ENCODE measurements at places on chromosomes 4 and X.

- DNase-seq: no peak
These were observed 57.4 kb upstream of the ARSJ start for GRCh38 chr4:114036864-114037263.

- no peak for DNase-seq
These were observed 110.6 kb upstream of the PNPLA4 start for GRCh38 chrX:8037593-8038348.

DNA sequence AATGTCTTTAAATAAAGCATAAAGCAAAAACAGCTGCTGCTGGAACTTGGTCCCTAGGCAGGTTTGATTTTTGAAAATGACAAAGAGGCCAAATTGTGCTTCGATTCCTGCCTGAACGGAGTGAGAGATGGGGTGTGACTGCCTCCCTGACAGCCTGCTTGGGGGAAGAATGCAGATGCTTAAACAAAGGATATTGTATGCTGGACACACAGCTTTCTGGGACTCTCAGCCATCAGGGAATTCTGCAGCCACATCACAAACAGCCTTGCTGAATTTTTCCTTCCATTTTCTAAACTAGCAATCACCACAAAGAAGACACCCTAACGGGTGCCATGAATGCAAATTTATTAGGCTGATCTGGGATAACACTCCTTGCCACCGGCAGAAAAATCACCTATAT lies 83.9 kb upstream of the CPEB2 start:
- DNase-seq: no peak

DNA sequence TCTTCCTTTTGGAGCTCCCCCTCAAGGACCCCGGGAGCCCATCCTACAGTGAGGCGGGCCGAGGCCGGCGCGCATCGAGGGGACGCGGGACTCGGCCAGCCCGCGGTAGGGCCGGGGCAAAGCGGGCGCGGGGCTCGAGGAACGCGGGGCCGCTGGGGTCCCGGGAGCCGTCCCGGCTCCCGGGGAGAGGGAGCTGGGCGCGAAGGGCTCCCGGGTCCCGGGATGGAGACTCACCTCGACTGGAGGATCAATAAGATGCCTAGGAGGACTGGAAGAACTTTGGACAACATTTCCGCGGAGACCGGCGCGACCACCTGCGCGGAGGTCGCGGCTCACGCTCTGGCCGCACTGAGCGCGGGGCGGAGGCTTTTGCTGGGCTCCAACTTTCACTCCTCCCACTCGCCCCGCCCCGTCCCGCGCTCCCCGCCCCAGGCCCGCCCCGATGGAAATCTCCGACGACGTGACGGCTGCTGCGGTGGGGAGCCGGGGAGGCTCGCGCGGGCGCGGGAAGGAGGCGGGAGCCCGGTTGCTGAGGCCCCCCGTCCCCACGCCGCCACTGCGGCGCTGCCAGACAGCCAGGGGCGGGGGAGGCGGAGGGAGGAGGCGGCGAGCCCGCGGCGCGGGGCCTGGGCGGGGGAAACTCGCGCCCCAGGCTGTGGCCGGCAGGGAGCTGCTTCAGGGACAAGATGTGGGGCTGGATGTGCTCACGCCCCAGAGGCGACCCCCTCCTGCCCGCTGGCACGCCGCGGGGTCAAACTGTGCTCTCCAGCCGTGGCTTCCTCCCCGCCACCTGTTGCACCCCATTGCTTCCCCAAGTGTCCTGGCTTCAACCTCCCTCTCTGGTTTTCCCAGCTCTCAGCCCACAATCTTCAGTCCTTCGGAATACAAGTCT lies at the start of gene GABRE:
Gene GABRE (minus strand): TSS at position 341 of the 892 bp plus-strand sequence. CDS start 51 bp downstream, at position 290.
- no peak for DNase-seq

GRCh38 chr4:102764901-102765300 lies 4.1 kb upstream of the MANBA start:
- DNase-seq: no peak

- no peak for DNase-seq
These were observed 2110.0 kb downstream of the PCDH7 start for GRCh38 chr4:32830160-32830559.

DNA sequence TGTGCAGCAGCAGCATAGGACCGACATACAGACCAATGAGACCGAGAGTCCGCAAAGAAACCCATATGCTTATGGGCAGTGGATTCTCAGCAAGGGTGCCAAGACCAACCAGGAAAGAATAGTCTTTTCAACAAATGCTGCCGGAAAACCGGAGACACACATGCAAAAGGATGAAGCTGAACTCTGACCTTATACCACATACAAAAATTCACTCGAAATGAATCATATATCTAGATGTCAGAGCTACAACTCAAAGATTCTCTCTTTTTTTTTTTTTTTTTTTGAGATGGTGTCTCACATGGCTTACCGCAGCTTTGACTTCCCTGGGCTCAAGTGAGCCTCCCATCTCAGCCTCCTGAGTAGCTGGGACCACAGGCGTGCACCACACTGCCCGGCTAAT lies 16.0 kb upstream of the MXD4 start:
- DNase-seq: no peak

DNA sequence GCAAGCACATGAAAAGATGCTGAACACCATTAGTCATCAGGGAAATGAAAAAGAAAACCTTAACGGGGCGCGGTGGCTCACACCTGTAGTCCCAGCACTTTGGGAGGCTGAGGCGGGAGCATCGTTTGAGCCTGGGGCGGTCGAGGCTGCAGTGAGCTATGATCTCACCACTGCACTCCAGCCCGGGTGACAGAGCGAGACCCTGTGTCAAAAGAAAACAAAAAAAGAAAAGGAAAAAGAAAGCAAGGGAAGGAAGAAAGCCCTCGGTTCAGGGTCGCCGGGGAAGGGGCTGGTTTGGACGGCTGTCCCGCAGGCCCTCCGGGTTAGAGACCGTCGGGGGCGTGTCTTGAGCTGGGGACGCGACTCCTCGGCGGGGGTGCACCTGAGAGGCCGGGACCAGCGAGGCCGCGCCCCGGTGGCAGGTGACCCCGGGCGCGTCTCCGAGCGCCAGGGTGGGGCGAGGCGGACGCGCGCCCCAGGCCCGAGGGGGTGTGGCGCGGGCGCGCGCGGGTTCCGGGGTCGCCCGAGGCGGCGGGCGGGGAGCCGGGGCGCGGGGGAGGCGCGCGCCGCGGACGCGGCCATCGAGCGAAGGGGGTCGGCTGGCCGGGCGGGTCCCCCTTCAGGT lies 478 bp upstream of the PLXNA3 start:
- peak; percentile 33 for DNase-seq

DNA sequence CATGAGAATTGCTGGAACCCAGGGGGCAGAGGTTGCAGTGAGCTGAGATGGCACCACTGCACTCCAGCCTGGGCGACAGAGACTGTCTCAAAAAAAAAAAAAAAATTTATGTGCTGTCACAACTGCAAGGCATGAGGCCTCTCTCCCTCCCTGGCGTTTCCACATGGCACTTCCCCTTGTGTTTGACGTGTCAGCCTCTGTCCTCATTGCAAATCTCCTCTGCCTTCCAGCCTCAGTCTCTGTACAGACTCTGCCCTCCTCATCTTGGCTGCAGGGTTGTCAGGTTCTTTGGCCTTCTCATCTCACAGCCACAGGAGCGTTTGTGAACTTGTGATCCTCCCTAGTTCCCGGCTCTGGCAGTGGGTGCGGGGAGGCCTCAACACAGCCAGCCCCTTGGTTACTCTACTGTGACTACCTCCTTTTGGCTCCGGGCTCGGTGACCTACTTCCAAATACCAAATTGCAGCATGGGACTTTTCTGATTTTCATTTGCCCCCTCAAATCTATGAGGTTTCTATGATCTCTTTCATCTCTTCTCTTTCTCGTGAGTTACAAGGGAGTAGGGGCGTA lies 250.0 kb downstream of the CBR4 start:
- DNase-seq: no peak

DNA sequence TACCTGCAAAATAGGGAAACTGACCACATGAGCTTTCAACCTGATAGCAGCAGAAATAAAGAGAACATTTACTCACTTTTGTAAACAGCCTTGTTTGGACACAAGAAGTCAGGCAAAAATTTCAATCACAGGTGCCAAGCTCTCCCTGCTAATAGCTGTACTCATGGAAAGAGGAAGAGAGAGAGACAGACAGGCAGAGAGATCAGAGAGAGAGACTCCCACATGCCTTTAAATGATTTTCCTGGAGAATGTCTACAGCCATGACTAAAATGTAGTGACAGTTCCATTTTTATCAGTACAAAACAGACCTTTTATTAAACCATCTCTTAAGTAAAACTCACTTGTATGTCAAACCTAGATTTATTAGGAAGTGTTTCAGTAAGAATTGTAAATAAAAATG lies 752.9 kb downstream of the TRAM1L1 start:
- DNase-seq: no peak

- peak; percentile 45 for DNase-seq
These were observed 807 bp downstream of the USP9X start for GRCh38 chrX:41085878-41086626.

DNA sequence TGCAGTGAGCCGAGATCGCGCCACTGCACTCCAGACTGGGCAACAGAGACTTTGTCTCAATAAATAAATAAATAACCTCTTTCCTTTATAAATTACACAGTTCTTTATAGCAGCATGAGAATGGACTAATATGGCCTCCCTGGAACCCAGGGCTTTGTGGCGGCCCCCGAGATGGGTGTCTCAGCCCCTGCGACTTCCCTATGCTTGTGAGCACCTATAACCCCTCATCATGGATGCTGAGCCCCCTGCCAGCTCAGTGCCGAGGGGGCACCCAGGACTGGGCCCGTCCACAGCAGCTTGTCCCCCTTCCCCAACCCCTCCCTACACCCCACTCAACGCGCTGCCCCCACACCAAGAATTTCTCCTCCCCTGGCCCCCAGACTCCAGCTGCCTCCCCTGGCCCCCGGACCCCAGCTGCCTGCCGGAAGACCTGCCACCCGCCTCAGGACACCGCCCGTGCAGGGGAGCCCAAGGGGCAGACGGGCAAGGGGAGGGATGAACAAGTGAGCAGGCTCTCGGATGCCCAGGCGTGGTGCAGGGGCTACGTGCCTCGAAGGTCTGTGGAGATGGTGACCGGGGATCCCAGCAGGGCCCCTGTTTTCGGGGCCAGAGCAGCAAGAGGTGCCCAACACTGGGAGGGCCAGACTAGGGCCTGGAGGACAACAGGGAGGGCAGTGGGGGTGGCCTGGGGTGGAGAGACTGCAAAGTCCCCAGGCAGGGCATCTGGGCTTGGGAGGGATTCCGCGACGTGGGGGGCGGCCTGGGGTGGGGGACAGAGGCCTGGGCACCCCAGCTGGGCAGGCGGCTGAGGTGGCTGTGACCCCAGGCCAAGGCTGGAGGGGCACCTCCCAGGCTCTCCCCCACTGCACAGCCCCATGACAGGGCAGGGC lies 74.0 kb downstream of the FAM53A start:
- no peak for DNase-seq

- DNase-seq: no peak
These were observed 339 bp downstream of the TBC1D9 start for GRCh38 chr4:140755774-140756318.

- no peak for DNase-seq
These were observed 65.2 kb downstream of the FAM13A start for GRCh38 chr4:88991746-88992145.

- DNase-seq: no peak
These were observed 30.6 kb downstream of the ZFYVE28 start for GRCh38 chr4:2387829-2388228.

- no peak for DNase-seq
These were observed 178.7 kb downstream of the DCTD start for GRCh38 chr4:182738283-182739047.

GRCh38 chr4:160724063-160724462 lies 1439.7 kb downstream of the FSTL5 start:
- no peak for DNase-seq

DNA sequence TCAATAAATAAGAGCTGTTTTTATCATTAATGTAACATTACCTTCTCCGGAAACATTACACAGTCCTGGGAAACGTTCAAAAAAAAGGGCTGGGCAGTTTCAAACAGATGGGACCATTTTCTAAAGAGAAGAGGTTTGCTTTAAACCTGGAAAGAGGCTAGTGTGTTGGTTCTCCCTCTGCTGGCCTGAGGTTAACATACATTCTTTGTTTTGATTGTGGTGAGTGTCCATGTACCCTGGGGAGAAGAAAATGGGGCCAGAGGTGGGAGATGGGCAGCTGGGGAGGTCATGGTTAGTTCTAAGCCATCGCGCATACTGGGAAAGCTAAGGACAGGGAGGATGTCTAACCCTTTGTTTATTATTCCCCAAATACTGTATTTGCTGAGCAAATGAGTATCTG lies 194.7 kb downstream of the CPEB2 start:
- no peak for DNase-seq

DNA sequence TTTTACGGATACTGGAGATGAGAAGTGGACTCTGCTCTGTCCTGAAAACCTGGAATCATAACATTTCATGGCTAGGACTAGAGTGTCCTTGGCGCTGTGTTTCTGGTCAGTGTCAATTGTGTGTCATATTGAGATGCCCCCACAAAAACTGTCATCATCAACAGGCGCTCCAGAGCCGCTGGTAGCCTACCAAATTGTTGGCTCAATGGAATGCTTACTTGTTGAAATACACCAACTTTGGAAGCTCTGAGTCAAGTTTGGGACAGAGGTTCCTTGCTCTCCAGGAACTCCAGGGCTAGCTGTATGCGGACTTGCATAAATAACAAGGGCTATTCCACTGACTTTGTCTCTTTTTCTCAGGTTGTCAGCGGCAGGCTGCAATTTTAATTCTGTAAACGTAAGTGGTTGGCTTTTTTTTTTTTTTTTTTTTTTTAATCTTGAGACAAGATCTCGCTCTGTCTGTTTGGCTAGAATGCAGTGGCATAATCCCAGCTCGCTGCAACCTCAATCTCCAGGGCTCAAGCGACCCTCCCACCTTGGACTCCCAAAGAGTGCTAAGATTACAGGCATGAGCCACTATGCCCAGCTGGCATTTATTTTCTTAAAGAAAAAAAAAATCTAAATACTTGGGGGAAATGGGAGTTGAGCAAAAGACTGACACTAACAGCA lies 871 bp upstream of the HPGD start:
- DNase-seq: no peak

- peak; percentile 15 for DNase-seq
These were observed 403 bp downstream of the SGCB start for GRCh38 chr4:52037689-52038102.

DNA sequence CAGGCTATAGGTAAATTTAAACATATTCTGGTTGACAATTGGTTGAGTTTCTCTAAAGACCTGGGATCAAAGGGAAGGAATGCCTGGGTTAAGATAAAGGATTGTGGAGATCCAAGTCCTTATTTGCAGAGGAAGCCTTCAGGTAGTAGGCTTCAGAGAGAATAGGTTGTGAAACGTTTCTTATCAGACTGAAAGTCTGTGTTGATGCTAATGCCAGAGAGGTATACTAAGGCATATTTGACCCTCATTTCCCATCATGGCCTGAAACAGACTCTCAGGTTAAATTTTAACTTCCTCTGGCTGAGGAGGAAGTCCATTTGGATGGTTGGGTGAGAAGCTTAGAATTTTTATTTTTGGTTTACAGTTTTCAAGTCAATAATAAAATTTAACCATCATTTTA lies 48.1 kb downstream of the UGT2A2 start:
- no peak for DNase-seq
